ENCODE measurements at places on chromosomes 2 and 18.

- peak; percentile 82 for DNase-seq
Measured at GRCh38 chr2:62014102-62014501, 108.6 kb downstream of the COMMD1 start.

DNA sequence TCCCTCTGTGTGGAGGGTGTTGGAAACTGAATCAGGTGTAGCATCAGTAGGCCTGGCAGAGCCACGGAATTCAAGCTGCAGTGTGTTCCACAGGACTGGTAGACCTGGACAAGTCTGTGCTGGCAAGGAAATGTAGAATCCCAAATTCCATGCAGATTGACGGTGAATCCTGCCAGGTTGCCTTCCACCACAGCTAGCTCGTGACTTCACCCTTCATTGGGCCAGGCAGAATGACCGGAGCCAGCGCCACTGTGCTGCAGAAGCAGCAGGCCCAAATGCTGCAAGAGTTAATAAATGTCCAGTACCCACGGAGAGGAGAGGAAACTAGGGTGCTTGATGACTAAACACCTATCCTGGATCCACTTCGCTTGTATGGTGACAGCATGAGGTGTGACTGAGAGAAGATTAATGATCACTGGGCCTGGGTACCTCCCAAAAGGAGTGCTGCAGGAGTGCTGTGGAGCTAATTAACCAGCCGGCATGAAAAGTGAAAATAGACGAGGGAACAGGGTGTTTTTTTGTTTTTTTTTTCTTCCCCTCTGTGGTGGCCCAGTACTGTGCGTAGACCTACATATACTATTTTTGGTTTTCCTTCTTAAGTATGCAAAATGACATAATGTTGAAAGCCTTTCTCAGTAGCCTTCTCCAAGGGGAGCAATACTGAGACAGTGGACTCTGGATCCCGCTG is 122.2 kb downstream of the TANC1 start:
- no peak for DNase-seq

- DNase-seq, result no peak
Measured at GRCh38 chr2:113067681-113068080, at the start of gene IL1F10. IL1F10 (plus strand) TSS chr2:113067970; CDS start chr2:113072739, 4,769 bp downstream.

GRCh38 chr2:166344286-166345113 is 31.2 kb downstream of the SCN9A start:
- DNase-seq, result no peak

- peak; percentile 31 for DNase-seq
Measured at GRCh38 chr2:133841900-133842299, 273.6 kb upstream of the NCKAP5 start.

- DNase-seq, result no peak
Measured at GRCh38 chr2:12287220-12287751, 429.4 kb upstream of the TRIB2 start.

- DNase-seq, result peak; percentile 38
Measured at GRCh38 chr2:18435426-18436037, 124.9 kb downstream of the RDH14 start.

- no peak for DNase-seq
Measured at GRCh38 chr2:100820523-100821254, 750 bp downstream of the NPAS2 start.

DNA sequence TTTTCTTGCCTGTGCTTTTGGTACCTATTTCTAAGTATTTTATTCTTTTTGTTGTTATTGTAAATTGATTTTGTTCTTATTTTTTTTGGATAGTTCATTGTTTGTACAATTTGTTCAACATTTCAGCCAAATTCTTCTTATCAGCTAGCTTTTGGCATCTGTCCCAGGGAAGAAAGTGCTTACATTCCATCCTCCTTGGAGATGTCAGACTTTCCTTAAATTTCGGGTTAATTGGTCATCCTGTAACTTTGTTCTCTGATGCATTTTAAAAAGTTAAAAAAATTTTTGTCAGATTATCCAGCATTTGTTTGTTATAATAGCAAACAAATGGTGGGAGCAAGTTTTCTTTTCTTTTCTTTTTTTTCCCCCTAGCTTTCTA is 60.3 kb downstream of the PTH2R start:
- DNase-seq, result no peak

DNA sequence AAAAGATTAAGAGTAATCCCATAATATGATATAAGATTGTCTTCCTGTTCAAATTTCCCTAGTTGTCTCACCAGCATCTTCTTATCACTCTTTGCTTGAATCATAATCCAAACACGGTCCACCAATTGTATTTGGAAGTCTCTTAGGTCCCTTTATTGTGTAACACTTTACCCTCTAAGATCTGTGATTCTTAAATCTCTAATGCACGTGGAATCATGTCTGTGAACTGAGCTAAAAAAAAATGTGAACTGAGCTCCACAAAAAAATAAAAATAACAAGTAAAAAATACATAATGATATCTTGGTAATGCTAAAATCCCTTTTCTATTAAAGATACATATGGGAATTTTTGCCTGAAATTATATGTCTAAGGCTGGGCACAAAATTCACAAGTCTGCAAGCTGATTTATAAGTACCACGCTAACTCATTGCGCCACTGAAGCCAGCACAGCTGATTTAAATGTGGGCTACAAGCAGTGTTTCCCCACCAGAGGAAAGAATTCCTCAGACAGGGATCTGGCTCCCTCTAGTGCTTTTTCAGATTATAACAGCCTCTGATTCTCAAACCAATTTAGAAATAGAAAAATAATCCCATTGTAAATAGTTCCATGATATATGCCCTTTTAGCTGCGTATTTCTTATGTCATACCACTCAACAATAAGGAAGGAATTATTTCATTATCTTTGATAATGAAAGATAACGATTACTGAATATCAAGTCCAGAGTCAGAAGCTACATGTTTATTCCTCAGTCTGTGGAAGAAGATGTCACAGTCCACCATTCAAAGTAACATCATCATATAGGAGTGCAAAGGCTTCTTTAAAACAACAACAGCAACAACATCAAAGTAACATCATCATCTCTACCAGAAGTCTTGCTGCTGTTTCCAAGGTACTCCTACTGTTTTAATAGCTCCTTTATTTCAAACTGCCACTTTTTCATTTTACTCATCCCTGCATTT is 22.9 kb downstream of the RBM43 start:
- peak; percentile 44 for DNase-seq

DNA sequence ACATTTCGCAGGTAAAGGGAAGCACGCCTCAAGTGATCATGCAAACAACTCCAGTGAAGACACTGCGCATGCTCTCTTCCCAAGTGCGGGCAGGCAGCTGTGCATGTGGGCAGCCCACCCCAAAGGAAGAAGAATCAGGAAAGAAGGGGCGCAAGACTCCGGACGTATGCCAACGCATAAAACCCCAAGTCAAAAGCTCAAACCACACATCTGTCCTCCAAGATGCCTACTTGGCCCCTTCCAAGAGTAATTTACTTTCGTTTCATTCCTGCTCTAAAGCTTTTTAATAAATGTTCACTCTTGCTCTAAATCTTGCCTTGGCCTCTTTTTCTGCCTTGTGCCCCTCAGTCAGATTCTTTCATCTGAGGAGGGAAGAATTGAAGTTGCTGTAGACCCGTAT is 254.9 kb downstream of the PIEZO2 start:
- DNase-seq, result no peak

DNA sequence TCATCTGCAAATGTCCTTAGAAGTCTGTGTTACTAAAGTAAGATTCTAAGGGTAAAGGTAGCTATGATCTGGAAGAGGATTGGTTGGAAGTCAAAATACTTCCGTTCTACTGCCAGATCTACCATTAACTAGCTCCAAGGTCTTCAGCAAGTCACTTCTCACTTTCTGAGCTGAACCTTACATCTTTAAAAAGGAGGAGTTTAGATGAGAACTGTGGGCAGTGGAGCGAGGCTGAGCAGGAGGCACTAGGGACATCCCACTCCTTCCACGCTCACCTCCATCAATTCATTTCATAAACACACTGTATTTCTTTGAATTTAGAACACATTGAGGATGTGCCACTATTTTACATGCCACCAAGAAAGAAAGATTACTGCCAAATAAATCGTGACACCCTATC is 143.0 kb downstream of the ABCA12 start:
- DNase-seq, result no peak

DNA sequence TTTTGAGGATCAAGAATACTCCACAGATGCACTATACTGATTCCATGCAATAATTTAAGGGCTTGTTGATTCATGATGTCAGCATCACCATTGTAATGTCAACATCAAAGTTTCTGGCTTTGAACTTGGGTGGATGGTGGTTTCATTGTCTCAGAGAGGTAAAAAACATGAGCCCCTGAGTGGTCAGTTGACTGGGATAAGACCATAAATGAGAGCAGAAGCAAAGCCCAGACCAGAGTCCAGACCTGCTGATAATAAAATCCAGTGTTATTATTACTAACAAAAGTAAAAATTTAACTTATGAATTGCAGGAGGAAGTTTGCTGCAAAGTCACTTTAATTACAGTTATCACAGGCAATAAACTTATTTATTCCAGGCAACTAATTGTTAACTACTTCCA is 358.2 kb downstream of the GALNT13 start:
- no peak for DNase-seq

GRCh38 chr18:76231402-76231801 is 263.6 kb downstream of the ZNF516 start:
- no peak for DNase-seq

DNA sequence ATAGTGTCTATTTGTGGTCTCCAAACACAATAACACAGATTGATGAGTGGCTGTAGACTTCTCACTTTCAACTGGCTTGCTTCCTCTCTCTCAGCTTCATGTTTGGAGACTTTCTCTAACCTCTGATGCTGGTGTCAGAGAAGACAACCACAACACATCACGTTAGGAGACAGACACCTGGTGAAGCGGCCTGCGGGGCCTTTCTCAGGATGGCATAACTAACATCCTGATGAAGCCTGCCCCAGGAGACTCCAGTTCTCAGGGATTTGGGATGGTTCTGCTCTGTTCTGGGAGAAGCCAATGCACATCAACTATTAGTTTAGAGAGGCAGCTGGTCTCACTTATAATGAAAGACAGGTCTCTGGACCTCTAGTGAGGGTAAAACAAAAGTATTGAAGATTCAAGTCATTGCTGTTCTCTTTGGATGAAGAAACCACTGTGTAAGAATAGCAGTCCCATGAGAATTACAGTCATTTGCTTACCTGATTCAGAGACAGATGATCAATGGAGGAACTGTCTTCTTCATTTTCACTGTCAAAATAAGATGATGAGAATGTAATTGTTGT is 2.0 kb downstream of the IL1A start:
- no peak for DNase-seq

DNA sequence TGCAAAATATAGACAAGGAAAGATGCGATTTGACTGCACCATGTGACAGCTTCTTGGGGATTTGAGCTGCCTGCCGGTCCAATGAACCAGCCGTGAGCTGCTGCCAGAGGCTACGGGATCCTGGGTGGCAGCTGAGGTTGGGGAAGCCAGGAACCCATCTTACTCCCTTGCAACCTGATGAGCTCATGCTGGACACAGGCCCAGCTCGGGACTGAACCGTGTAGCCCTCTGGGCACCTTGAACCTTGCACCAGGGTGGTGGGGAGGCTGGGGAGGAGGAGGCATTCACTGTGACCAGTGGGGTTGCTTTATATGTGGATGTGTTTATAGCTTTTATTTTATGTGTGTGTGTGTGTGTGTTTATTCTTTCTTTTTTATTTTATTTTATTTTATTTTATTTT is 9.1 kb downstream of the ALPI start:
- DNase-seq, result no peak

DNA sequence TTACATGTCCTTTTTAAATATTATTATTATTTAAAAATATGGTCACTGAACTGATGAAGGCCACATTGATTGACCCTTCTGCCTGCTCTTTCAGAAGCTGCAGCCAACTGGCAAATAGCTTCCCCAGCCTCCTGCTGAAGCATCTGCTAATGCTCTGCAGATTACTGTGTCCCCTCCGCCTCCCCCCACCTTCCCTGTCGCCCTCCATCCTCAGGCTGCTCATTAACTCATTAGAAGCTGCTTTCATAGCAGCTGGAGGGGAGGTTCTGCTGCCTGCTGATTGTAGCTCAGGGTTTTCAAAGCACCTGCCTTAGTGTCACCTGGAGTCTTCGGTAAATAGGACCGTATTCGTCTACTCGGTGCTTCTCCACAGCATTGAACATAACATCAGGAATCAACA is 24.8 kb upstream of the LMAN1 start:
- no peak for DNase-seq

- DNase-seq, result no peak
Measured at GRCh38 chr2:196827356-196827755, 18.2 kb upstream of the C2orf66 start.

GRCh38 chr2:105590780-105591660 is 153.7 kb upstream of the NCK2 start:
- no peak for DNase-seq

GRCh38 chr2:175769200-175769599 is 232.9 kb downstream of the LNPK start:
- DNase-seq, result no peak

DNA sequence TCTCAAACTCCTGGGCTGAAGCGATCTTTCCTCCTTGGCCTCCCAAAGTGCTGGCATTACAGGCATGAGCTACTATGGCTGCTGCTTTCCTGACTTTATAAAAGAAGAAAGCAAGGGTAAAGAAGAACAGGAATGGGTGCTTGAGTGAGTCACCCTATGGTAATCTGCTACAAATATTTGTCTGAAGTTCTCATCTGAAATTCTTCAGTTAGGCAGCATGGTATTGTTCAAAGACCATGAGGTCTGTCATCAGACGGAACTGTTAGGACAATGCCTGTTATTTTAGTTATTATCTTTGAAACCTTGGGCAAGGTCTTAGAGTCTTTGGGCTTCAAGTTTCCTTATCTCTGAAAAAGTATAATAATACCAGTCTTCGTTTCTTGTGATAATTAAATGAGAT is 695.8 kb downstream of the RNF144A start:
- no peak for DNase-seq

DNA sequence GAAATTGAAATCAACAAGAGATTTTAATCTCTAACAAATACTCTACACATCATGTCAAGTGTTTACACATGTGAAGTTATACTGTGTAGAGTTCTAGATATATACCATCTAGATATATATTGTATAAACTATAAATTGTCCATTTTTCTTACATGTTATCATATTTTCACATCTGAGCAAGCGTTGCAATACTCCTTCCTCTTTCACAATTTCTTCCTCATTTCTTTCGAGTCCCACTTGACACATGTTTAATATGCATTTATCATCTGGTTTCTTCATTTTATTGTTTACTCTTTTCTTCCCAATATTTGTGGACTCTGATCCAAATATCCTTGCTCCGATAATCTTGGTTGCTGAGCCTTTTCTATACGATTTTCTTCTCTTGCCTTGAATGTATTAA is 50.2 kb downstream of the UNC80 start:
- no peak for DNase-seq

- peak; percentile 29 for DNase-seq
Measured at GRCh38 chr2:36361396-36361795, 5.8 kb downstream of the CRIM1 start.
